ENCODE measurements at places on chromosomes 3 and 15. TPM values are rescaled to one million over a fixed set of nuclear protein-coding genes. Genes with fewer than 3 reads are reported as not detected.

The AP2M1 gene
- 271 TPM for total RNA-seq

The UTS2B gene
- total RNA-seq: 0.96 TPM

The DGKG gene
- total RNA-seq: 0.18 TPM

The SLC28A1 gene
- not detected for total RNA-seq

The VGLL4 gene
- total RNA-seq: 90.2 TPM

All from neural crest cell (in vitro differentiated cells).